Stimulated activated CD4-positive, alpha-beta T cell treated with anti-CD3 and anti-CD28 coated beads, Interleukin-1b, Interleukin-23, amount 100 ng/mL, for 1 hour (primary cell): ENCODE measurements at places on chromosomes 5 and 9.

GRCh38 chr5:132458651-132459030, 31.9 kb downstream of the IRF1 start:
- DNase-seq: no peak

DNA sequence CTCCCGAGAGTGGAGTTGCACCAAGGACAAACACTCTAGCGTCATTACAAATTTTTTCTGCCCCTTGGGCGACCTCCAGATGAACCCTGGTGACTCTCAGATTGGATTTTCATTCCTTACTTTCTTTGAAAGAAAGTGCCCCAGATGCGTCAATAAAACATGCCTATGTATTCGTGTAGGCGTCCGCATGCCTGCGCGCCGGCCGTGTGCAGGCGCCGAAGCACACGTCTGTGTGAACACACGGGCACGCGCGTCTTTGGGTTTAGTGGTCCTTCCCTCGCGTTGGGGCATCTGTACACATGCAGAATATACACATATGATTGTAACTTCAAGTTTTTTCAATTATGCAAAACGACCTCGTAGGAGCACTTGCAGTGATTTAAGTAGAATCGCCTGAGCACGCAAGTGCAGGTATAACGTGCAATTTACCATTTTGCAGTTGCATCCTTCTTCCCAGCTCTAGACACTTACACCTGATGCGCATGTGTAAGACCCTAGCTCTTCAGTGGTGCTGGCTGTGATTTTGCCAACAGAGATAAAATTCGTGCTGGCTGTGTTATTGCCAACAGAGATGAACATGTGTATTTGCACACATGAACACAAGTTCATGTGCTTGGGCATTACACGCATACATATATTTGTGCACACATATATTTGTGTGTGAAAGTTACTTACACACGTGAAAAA, 1.9 kb upstream of the LHX2 start:
- DNase-seq: no peak

GRCh38 chr5:15510831-15511230, 10.9 kb downstream of the FBXL7 start:
- no peak for DNase-seq

GRCh38 chr9:120616966-120617935, 37.3 kb upstream of the CDK5RAP2 start:
- no peak for DNase-seq

DNA sequence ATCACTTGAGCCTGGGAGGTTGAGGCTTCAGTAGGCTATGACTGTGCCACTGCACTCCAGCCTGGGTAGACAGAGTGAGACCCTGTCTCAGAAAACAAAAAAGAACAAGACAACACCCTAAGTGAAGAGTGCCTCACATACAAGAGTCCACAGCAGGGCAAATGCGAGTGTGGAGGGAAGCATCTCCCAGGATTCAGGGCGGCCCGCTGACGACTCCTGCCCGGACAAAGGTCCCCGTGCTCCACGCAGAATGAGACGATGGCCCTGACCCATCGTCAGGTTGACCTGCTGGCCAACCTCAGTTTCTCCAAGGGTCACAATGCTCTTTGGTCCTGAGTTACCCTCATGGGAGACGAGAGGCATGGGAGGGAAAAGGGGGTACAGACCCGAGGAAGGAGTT, 18.3 kb downstream of the MRNIP start:
- no peak for DNase-seq

DNA sequence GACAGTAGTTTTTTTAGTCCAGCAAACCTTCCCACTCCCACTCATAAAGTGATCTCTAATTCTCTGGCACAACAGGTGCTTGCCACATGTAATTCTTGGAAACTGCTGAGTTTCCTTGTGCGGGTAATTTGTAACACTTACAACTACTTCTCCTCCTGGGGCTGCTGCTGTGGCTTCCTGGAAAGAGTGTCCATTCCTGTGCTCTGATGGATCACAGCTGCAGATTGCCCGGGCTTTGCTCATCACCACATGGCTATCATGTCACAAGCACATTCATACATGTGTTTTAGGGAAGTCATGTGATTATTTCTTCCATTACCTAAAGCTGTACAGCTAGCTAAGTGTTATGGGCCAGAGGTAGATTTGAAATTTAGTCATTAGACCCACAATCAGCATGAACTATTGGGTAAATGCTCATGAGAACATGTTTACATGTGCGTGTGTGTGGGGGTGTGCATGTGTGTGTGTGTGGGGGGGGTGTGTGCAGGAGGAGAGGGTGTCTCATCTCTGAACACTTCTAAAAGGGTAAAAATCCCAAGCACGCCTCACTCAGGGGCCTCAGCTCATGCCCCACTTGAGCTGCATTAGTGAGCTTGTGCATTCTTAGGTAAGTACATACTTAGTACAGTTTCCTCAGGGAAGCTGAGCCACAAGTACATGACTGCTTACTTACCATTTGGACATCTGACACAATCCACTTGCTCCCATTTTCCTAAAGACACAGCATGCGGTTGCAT, 118.1 kb upstream of the CCDC112 start:
- no peak for DNase-seq

DNA sequence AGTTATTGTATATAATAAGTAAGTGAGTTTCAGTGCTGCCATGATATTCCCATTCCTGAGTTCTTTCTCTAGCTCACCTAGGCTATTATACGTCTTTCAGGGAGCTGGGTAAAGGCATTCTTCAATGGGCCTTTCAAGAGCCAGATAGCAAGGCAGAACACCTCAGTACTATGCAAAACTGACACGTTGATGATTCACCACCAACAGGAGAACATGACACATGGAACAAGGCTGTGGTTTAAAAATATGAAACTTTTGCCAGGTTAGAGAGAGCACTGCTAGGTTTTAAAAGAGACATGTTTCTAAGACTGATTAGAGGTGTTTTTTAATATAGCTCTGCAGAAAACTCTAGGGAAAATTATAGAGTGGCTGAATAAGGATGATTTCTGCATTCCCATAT, 95.9 kb downstream of the UGCG start:
- DNase-seq: no peak

DNA sequence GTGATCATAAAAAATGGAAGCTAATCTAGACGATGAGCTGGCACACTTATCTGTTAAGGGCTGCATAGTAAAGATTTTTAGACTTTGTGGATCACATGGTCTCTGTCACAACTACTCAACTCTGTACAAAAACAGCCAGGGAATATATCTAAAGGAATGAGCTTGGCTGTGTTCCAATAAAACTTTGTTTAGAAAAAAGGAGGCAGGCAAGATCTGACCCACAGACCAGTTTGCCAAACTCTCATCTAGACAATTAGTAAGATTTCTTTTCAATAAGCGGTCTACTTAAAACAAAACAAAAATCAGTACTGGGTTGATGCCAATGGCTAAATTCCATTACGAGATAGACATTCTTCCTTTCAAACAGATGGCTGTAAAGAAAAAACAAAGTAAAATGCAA, 53.0 kb upstream of the RETREG1 start:
- no peak for DNase-seq

DNA sequence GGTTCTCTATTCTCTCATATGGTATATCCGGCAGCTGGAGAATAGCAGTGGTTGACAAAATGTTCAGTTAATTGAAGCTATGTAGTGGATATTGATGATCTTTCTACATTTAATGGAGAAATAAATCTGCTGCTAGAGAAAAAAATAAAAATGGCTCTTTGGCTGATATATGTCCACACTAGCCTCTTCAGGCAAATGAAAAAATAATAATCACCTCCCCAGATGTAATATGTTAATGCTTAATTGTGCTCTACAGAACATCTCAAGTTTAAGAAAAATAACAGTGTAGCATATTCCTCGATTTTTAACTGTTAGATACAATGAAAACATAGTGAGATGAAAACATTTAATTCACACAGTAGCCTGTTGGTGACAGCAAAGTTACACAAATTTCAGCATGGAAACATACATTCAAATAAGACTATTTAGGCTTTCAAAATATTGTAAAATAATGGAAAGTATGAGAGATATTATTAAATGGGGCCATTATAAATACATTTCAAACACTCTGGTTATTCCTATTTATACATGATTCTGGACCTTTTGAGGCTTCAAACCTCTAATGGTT, 543.0 kb downstream of the MAT2B start:
- no peak for DNase-seq

GRCh38 chr5:172550096-172550765, 90.8 kb upstream of the NEURL1B start:
- DNase-seq: no peak

DNA sequence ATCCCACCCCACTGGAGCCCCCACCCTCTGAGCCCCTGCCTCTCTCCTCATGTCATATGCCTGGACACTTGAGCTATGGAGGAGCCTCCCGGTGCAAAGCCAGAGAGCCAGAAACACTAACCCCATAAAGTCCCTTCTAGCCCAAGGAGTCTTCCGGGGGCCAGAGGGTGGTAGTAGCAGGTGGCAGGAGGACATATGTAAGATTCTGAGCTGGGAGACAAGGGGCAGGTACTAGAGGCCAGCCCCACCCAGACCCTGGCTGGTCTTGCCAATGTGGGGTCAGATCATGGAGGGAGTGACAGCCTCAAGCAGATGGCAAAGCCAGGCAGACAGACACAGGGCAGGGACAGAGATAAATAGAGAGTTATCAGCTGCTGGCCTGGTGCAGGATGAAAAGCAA, 63.4 kb downstream of the PSD2 start:
- DNase-seq: no peak

DNA sequence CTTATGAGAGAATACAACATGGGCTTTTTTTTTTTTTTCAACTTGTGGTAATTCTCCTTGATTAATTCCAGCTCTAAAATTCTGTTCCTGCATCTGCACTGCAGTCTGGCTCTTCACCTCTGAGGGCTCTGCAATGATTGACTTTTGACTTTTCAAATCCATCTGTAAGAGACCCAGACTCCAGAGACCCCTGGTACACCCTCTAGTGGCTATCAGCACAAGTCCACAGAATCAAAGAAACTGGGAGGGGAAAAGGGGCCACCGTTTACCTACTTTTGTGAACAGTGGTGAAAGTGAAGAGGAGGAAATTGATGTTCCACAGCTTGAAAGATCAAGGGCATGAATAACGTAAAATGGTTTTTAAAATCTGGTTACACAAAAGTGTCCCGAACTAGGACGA, 151.6 kb downstream of the SLIT3 start:
- DNase-seq: no peak

- DNase-seq: no peak
Measured at GRCh38 chr9:112179816-112180215, 4.7 kb upstream of the SUSD1 start.

DNA sequence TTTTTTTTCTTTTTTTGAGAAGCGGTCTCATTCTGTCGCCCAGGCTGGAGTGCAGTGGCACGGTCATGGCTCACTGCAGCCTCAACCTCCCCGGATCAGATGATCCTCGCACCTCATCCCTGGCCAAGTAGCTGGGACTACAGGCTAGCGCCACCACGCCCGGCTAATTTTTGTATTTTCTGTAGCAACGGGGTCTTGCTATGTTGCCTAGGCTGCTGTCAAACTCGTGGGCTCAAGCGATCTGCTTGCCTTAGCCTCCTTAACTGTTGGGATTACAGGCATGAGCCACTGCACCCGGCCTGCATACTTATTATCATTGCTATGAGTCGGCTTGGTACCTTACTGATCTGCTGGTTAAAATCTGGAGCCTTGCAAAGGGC, 790 bp upstream of the IARS1 start:
- DNase-seq: no peak

GRCh38 chr5:113806250-113806649, 292.8 kb downstream of the YTHDC2 start:
- DNase-seq: no peak

GRCh38 chr9:126534431-126535186, 79.1 kb upstream of the LMX1B start:
- no peak for DNase-seq

DNA sequence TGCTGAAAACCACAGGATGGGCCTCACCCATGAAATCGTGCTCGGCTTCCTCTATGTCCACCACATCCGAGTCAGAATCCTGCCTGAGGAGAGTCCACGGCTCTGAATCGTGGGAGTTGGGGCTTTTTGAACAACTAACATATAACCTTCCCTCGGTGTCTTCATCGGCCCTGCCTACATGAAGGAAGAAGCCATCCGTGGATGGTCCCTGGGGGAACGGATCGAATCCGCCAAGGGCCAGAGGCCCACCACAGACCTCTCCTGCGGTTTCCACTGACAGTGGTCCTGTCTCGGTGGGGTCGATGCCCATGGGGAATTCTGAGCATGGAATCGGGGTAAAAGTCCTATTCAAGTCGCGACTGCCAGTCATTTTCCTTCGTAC, 85.0 kb downstream of the CAMSAP1 start:
- no peak for DNase-seq

GRCh38 chr5:140010798-140011197, 32.3 kb downstream of the NRG2 start:
- no peak for DNase-seq

GRCh38 chr5:142100307-142100706, 8.3 kb upstream of the NDFIP1 start:
- no peak for DNase-seq

DNA sequence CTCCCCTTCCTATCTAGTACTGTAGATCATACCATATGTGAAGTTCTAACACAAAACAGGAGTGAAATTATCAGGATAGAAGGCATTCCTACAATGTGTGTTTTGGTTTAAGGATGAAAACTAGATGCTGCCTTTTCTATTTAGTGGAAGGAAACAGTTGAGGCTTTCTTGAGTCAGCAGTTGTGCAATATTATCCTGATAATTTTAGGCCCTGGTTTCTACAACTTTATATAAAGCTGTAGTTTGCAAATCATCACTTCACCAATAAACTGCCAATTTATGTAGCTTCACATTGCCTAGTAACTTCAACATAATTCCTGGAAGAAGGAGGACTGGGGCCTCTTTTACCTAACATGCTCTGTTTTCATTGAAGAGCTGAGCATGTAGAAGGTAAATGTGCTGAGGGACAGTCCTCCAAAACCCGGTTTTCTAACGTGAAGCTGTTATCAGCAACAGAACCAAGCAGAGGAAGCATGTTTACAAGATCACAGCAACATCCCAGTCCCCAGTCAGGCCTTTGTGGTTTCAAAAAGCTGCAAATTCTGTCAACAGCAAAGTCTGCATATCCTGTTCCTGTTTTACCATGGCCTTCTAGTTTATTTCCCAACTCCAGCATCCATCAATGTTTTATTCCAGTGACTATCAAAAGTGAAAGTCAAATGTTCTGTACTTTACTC, 513.4 kb upstream of the MEF2C start:
- DNase-seq: no peak

GRCh38 chr5:9722601-9723180, 92.5 kb upstream of the TAS2R1 start:
- no peak for DNase-seq

- DNase-seq: no peak
Measured at GRCh38 chr9:93378276-93378675, 73.2 kb upstream of the FAM120A start.

GRCh38 chr5:133894143-133894542, 74.3 kb downstream of the C5orf15 start:
- no peak for DNase-seq

- DNase-seq: no peak
Measured at GRCh38 chr9:8648271-8648845, 848.8 kb upstream of the DMAC1 start.

DNA sequence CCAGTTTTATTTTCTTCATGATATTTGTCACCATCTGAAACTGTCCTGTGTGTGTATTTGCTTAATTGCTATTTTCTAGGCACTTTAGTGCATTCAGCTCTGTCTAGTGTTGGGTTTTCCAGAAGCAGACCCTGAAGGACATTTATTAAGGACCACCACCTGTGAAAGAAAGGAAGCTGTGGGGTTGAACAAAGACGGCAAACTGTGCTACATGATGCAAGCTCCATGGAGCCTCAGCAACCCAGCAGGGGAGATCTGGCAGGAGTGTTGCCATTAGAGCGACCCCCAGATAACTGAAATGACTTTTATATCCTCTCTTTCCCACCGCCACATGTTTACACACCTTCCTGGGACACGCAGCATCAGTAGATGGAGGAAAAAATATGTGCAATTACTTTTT, 125.5 kb downstream of the GABRB2 start:
- DNase-seq: no peak

- no peak for DNase-seq
Measured at GRCh38 chr9:124011460-124012301, at the start of gene LHX2. Gene LHX2, plus strand, starts transcription at chr9:124011768. Its CDS starts 581 bp downstream, at chr9:124012349.
